ENCODE measurements at places on chromosomes 2 and 18. TPM values are rescaled to one million over a fixed set of nuclear protein-coding genes. Genes with fewer than 3 reads are reported as not detected.

DNA sequence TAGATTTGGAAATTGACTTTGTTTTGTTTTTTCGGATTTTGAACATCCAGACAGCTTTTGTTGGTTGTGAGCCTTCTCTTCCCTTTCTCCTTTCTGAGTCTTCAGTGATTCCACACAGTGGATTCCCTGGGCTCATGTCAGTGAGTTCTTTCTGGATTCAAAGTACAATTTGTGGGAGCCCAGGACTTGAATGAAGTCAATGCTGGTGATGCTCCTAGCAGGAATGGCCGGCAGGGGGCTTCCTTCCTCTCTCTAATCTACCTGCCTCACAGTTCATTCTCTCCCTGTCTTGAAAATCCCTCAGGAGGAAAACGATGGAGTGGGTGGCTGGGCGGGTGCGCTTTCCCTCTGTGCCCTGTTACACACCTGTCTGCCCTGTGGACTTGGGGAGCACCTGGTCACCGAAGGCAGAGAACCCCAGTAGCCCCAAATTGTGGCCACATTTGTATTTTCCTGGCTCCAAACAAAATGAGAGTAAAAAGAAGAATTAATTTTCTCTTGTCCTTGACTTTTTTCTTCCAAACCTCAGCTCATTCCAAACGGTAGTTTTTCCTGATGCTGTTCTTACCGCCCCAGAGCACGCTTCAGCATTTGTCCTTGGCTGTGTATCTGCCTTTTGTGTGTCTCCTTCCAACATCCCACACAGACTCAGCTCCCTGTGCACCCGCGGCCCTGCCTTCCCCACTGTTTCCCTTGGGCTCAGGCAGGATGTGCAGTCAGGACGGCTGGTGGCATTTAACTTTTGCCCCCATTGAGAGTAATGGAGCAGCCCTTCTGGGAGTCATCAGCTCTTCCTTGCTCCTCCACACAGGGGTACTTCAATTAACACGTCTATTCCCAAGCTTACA lies 86.6 kb downstream of the MARCO start:
- H3K4me3 ChIP-seq: no peak overlapping the region
- no peaks in the 10 kb centered on the region for H3K36me3 ChIP-seq
- no peaks in the 10 kb centered on the region for H3K4me1 ChIP-seq

DNA sequence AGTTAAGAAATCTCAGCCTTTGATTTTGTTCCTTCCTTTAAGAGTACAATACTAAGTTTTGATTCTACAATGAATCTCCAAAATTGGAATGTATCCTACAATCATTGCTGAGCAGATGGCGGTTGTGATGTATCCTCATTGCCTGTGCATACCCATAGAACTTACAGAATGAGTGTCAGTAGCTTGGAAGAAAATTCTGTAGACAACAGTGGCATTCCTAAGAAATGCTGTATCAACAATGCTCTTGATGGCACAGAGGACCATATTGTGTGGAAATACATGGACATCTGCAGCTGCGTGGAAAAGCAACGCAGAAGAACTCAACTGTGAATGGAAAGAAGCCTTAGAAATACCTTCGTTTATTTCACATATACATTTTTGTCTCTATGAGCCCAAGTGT lies 30.2 kb downstream of the GAREM1 start:
- H3K4me3 ChIP-seq: no peak overlapping the region
- no peak for DNase-seq
- H3K27ac ChIP-seq: no peak overlapping the region
- no peaks in the 10 kb centered on the region for H3K36me3 ChIP-seq

The VIT gene
- total RNA-seq: 0.32 TPM

DNA sequence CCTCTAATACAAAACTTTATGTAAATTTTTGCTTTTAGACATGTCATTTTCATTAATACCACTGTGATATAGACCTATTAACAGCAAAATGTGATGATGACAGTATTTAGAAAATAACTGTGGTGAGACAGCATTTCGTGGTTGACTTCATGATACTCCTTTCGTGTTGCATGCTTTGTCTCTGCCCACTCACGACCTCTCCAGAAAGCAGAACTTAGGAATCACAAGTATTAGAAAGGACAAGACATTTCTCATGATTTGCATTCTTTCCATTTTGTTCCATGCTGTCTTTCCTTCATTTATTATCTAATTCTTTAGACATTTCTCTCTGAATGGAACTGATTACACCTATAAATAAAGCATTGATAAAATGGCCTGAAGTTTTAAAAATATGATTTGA lies 85.2 kb upstream of the POU3F3 start:
- no peaks in the 10 kb centered on the region for H3K27me3 ChIP-seq
- H3K36me3 ChIP-seq: no peaks in the 10 kb centered on the region
- H3K27ac ChIP-seq: no peak overlapping the region
- DNase-seq: no peak

The AKAIN1 gene
- total RNA-seq: not detected

DNA sequence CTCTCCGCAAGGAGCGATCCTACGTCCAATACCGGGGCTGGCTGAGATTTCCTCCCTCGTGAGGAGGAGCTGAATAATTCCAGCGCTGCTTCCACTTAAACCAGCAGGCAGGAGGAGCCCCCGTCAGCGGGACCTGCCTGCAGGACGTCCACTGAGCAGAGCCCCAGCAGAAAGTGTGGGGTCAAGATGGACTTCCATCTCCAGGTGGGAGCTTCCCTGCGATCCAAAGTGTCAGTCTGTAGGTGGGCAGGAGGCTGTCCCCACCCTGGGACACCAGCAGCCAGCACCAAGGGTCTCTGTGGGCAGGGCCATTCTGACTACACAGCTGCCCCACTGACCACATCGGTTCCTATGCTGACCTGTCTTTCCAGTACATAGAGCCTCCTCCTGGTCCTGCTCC lies 462 bp upstream of the OTOS start:
- no peaks in the 10 kb centered on the region for H3K27me3 ChIP-seq
- no peak overlapping the region for H3K4me3 ChIP-seq
- no peaks in the 10 kb centered on the region for H3K36me3 ChIP-seq
- H3K27ac ChIP-seq: no peak overlapping the region
- no peaks in the 10 kb centered on the region for H3K4me1 ChIP-seq

GRCh38 chr2:12515871-12516270 lies 200.9 kb upstream of the TRIB2 start:
- H3K36me3 ChIP-seq: no peaks in the 10 kb centered on the region
- no peak for DNase-seq
- no peaks in the 10 kb centered on the region for H3K27me3 ChIP-seq
- no peaks in the 10 kb centered on the region for H3K4me1 ChIP-seq
- H3K27ac ChIP-seq: no peak overlapping the region

All from upper lobe of right lung (tissue), 1 donor.